ENCODE measurements at places on chromosomes 4 and X.

DNA sequence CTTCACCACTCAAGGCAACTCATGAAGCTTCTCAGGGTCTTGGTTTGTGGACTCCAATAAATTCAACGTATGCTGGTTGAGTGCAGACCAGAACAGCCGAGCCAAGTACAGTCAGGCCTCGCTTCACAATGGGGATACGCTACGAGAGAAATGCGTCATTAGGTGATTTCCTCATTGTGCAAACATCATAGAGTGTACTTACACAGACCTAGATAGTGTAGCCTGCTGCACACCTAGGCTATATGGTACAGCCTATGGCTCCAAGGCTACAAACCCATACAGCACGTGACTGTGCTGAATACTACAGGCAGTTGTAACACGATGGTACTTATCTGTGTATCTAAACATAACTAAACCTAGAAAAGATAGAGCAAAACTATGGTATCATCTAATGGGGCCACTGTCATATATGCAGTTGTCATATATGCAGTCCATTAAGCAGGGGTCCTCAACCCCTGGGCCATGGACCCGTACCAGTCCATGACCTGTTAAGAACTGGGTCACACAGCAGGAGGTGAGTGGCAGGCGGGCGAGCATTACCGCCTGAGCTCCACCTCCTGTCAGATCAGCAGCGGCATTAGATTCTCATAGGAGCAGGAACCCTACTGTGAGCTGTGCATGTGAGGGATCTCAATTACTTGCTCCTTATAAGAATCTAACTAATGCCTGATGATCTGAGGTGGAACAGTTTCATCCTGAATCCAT, 31.5 kb downstream of the RTL5 start:
- DNase-seq: peak; percentile 68

DNA sequence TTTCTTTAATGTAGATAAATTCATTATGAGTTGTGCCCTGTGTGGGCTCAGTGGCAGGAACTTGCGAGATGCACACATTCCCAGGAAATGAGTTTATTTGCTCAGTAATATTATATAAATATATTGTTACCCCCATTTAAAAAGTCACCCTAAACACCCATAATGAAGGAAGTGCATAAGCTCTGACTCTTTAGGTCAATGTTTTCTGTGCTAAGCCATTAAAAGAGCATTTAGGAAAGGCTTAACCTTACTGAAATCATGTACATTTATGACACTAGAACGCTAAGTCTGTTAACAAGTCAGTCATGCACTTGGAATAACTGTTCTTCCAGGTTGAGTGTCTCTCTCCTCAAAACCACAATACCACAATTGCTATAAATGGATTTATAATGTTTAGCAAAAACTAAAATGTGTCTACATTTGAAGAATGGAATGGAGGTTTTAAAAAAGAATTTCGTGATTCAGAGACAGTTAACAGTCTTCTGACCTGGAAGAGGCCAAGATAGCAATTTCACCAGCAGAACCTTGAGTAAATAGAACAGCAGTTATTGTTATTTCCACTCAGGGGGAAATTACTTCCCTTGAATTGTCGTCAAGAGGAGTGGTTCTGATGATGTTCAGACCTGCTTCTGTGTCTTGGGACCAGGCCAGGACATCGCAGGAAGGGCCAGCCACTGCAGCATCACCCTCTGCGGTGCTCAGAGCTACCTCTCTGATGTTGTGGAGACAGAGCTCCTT, 91.1 kb upstream of the VEGFC start:
- DNase-seq: no peak

DNA sequence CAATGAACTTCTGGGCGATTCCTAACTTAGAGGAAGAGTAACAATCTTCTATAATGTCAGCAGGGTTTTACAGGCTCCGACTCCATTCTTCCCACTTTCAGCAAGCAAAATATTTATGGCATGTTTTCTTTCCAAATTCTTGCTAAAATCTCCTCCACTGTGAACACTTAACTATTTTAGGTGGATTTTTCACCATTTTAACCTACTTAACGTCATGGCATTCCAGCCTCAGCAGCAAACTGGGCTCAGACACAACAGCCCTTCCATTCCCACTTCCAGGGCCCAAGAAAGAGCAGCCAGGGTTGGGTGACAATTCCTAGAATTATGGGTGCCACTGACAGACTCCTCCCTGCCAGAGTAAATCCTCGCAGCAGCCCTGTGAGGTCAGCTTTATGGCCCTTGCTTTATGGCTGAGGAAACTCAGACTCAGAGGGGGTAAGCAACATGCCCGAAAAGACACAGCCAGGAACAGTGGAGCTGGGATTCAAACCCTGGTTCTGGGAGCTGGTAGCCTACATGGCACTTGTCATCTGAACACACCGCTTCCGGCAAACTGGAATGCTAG, 112.8 kb upstream of the MAP3K15 start:
- DNase-seq: no peak

- DNase-seq: no peak
Observed at GRCh38 chr4:172806841-172807240, 361.8 kb upstream of the GALNT7 start.

DNA sequence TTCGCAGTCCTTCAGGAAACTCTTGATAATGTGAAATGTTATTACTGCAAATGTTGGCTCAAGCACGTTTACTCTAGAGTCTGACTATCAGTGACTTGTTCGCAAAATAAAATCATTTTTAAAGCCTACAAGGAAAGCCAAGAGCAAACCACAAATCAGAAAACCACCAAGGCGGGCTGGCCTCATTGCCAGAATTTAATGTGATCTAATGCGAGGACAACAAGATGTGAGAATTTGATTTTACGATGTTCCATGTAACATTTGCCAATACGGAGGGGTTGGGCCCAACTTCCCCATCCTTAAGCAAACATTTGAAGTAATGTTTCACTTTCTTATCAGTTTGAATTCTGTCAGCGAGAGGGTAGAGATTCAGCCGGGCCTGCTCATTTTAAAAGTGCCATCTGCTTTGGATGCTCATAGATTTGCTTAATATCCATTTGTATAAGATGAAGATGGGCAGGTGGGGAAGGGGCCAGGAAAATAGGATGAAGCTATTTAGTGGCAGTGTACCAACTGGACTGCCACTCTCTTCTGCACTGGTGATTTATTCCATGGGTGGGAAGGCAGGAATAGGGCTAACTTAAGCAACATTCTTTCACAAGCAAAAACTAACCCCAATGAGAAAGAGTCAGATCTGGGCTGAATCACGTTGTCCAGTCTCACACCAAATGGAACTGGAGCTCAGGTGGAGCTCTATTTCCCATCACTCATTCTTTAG, 225.3 kb downstream of the ANAPC10 start:
- DNase-seq: no peak

DNA sequence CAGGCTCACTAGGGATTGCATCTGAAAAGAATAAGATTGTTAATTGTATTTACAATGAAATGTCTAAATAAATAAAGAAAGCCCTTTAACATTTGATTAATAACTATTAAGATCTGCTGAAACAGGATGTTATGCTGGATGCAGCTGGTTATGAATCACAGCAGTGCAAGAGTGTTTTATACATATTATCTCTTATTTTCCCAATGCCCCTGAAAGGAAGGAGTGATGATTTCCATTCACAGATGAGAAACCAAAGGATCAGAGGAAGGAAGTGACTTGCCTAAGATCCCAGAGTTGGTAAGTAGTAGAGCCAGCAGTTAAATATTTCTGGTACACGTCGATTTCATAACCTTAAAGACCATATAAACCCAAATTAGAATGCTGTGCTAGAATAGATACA, 76.3 kb upstream of the ARHGAP36 start:
- no peak for DNase-seq

DNA sequence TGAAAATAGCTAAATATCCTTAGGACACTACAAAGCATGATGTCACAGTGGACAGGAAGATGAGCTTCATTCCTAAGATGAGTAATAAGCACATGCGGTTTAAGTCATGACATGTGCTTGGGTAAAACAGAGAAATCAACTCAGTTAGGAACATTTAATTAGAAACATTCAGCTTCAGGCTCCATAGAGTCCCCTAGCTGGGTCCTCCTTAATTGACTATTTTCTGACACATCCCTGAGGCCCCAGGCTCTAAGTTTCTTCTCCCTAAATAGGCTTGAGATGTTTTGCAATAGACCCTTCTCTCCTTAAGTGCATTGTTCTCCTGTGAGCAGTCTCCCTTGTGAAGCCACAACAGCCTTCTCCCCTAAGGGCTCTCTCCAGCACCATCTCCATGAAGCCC, 70.4 kb upstream of the ANXA3 start:
- DNase-seq: no peak

DNA sequence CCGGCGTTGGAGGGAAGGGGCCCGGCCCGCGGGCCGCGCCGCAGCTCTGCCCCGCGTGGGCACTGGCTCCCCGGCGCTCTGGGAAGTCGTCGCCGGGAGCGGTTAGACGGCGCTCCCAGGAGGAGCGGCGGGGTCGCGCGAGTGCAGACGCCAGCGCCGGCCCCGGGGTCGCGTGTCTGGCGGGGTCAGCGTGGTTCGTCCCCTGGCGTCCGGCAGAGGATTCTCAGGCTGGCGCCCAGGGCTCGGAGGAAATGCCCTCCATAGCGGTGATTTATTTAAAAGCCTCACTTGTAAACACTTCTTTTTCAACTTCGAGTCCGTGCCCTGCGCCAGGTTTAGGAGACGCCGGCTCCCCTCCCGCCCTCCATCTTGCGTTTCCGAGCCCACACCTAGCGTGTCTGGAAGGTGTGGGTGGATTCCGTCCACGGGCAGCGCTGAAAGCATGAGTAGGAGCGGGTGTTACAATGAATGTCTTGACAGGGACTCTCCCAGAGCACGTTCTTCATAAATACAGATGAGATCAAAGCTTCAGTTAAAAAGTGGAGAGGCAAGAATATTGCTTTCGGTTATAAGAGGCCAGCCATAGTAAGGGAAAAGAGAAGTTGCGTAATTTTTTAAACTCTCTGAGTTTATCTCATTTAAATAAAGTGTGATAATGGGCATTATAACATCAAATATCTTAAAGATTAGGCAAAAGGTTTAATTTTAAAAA, 692 bp downstream of the FAM241A start:
- peak; percentile 75 for DNase-seq

- DNase-seq: no peak
Observed at GRCh38 chr4:147880511-147880910, 148.6 kb downstream of the ARHGAP10 start.

DNA sequence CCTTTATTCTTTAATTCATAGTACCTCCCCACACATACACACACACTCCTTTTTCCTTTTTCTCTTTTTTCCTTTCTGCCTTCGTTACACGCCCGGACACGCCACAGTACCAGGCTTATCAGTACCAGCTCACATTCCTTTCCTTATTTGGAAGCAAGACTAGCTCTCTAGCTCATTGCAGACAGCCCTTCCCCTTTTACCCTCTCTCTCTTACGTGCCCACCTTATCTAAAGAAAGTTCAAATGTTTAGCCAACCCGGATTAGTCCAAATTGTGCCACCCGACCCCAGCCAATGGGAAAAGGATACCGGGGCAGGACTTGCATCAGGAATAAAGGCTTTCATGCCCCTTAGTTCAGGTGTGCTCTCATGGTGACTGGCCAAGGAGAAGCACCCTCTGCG, 194.7 kb upstream of the VCX3A start:
- no peak for DNase-seq

- no peak for DNase-seq
Observed at GRCh38 chr4:186829740-186830449, 106.2 kb upstream of the FAT1 start.

GRCh38 chr4:127347936-127348335, 284.8 kb upstream of the INTU start:
- DNase-seq: no peak

DNA sequence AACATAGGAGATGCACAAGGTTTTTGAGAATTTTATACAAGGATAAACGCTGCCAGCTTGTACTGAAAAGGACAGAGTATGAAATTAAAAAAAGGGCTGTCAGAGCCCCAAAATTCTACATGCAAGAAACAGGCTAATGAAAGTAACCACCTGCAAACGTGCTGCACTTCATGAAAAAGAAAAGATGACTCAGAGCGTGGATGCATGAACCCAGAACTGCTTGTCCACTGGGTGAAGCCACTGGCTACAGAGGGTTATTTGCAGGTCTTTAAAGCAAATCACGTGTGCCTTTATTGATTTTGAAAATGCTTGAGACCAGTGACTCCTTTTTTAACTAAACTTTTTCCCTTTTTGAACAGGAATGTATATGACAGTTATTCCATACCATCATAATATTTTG, 25.3 kb upstream of the FRMD7 start:
- no peak for DNase-seq

- DNase-seq: no peak
Observed at GRCh38 chr4:15037923-15038541, 35.8 kb downstream of the CPEB2 start.

GRCh38 chrX:112048707-112049106, 33.9 kb downstream of the TRPC5 start:
- no peak for DNase-seq

DNA sequence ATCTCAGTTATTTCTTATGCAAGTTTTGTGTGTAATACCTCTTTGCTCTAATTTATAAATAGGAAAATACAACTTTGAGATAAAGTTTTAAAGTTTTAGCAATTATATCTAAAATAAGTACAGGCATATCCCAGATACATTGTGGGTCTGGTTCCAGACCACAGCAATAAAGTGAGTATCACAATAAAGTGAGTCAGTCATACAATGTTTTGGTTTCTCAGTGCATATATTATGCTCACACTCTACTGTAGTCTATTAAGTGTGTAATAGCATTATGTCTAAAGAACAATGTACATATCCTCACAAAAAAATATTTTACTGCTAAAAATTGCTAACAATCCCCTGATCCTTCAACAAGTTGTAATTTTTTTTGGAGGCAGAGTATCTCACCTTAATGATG, 49.2 kb downstream of the ANAPC10 start:
- DNase-seq: no peak

GRCh38 chr4:21765810-21766407, 182.7 kb downstream of the KCNIP4 start:
- DNase-seq: no peak

GRCh38 chr4:163072222-163072621, 94.5 kb downstream of the NAF1 start:
- no peak for DNase-seq

DNA sequence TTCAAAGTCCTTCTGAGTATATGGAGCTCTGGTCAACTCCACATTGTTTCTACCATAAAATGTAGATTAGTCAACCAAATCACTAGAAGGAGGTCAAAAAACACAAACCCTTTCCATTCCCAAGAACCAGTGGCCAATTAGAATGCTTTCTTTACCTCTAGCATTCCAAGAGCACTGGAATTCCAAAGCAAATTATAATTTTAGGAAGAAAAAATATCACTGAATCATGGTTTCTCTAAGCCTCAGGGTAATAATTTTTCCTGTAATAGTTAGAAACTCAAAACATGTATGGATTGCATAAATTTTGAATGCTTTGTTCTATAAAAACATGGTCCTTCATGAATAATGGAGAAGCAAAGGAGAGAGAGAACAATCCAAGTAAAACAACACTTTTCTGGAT, 39.5 kb downstream of the LEF1 start:
- DNase-seq: no peak

- no peak for DNase-seq
Observed at GRCh38 chr4:43316813-43317212, 424.3 kb downstream of the GRXCR1 start.

DNA sequence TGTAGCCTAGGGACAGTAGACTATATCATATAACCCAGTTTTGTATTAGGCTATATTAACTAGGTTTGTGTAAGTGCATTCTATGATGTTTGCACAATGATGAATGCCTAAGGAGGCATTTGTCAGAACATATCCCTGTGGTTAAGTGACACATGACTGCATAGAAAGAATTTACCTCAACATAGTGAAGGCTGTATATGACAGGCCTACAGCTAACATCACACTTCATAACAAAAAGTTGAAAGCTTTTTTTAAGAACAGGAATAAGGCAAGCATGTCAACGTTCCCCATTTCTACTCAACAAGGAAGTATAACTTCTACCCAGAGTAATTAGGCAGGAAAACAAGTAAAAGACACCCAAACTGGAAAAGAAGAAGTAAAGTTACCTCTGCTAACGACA, 165.9 kb upstream of the NDST4 start:
- no peak for DNase-seq
